WTC11 (cell line): ENCODE measurements at places on chromosomes 2 and 18.

- no peak for DNase-seq
These were observed 202.0 kb upstream of the LRRTM1 start for GRCh38 chr2:80506563-80506962.

DNA sequence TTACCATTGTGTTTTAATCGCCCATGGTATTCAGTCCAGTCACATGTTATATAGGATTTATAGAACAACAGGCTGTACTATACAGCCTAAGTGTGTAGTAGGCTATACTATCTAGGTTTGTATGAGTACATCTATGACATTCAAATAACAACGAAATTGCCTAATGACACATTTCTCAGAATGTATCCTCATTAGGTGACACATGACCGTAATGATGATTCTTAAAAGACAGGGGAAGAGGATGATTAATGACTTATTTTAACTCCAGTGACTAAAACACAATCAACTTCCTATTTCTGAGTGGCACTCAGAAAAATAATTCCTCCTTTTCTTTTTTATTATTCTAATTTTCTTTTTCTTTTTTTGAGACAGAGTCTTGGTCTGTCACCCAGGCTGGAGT is 63.0 kb upstream of the ACSL3 start:
- no peak for DNase-seq

- no peak for DNase-seq
These were observed 327.1 kb downstream of the NCKAP5 start for GRCh38 chr2:133241224-133241571.

- no peak for DNase-seq
These were observed 434.7 kb upstream of the SETBP1 start for GRCh38 chr18:44246001-44246400.

DNA sequence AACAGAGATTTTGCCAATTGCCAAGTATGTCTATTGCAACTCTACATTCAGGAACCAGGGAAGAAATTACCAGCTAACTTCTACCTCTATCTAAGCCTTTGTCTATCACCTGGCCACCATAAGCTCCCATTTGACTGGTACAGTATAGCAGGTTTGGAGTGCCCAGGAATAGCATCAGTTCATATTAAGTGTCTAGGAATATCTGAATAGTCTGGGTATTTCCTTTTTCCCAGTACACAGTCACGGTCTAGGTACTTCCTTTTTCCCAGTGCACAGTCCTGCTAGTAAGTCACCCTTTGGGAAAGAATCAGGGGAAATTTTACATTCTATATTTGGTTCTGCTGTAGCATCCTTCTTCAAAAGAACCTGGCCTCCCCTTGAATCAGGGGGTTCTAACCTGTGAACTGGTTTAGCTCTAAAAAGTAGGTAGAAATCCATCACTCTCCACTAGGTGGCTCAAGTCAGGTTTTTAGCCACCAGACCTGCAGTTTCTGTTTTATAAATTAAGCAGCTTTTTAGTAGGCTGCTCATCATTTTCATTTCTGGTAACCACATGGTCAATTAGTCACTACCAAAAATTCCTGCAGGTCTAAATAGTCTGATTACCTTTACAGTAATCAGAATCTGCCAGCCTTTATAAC is 49.3 kb upstream of the DNAJC10 start:
- no peak for DNase-seq

GRCh38 chr2:59249441-59250306 is 1008.5 kb upstream of the FANCL start:
- DNase-seq, result no peak

DNA sequence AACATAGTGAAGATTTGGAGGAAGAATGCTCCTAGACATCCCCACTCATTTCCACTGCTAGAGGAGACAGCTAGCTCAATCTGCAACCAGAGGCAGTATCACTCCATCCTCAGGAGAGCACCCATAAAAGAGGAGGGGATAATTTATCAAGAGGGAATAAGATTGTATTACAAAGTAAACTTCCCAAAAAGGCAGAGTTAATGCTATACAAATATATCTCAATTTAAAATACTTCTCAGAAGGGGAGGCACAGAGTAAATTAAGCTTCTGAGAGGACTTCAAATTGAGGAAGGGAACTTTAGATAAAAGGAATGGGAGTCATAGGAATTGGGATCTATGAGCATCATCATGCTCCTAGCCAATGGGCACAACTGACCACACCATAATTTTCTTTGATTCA is 29.1 kb downstream of the EXOC6B start:
- no peak for DNase-seq

GRCh38 chr2:127910415-127910814 is 24.7 kb upstream of the AMMECR1L start:
- no peak for DNase-seq

DNA sequence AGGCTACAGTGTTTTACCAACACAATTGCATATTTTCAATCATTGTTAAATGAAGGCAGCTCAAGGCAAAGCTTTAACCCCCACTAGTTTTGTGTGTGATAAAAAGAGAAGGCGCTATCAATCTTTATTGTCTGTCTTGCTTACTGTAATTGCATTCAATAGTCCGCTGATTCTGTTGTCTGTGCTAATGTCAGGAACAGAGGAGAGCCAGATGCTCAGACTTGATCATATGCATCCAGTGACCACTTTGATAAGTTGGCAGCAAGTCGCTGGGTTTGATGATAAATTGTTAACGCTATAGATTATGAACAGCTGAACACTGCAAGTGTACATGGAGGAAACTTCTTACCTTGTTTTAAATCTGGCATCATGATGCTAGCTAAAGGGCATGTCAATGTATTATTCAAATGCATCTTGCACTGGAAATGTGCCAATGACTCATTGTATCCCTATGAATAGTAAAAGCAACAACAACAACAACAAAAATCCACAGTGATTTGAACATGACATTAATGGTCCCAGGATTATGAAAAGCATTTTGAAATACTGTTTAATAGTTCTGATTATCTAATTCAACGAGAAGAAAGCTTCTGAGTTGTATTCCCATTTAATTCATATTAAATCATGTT is 423.5 kb upstream of the FANCL start:
- no peak for DNase-seq

DNA sequence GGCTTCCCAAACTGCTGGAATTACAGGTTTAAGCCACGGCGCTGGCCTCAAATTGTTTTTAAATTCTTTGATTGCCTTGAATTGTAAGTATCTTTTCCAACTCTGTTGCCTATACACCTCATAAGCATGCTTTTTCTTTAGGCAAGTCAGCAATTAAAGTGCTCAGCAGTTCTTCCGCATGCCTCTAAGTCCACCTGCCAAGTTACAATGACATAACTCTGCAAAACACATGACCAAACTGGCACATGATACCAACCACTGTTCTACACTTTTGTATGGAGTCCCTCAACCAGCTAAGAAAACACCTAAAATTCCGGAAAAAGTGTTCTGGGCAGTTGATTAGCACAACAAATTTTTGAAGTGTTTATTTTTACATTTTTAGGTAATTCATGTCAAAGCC is 5.1 kb downstream of the TXNL4A start:
- DNase-seq, result no peak

DNA sequence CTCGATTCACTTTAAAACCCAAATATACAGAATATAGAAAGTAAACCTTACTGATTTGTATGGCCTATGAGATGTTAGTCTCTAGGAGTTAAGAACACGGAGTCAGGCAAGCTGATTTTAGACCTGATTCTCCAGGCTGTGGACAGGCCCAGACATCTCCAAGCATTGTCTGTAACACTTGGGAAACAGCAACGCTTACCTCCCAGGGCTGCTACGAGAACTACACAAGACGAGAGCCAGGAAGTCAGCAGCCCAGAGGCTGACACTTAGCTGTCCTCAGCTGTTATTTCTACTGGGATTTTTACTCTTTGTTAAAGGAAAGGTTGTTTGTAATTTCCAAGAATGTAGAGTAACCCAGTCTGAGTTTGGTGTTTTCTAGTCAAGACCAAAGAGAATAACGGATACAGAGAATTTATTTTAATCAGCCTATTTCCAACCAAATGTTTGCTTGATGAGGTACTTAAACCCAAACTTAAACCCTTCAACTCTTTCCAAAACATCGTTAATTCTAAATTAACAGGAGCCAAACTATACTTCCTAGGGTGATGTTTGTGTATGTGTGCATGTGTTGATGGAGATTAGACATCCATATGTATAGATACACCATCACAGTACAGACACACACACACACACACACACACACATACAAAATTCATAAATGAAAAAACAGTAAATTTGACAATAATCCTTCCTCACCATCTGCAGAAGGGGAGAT is 123.4 kb downstream of the LAMA1 start:
- DNase-seq, result no peak

DNA sequence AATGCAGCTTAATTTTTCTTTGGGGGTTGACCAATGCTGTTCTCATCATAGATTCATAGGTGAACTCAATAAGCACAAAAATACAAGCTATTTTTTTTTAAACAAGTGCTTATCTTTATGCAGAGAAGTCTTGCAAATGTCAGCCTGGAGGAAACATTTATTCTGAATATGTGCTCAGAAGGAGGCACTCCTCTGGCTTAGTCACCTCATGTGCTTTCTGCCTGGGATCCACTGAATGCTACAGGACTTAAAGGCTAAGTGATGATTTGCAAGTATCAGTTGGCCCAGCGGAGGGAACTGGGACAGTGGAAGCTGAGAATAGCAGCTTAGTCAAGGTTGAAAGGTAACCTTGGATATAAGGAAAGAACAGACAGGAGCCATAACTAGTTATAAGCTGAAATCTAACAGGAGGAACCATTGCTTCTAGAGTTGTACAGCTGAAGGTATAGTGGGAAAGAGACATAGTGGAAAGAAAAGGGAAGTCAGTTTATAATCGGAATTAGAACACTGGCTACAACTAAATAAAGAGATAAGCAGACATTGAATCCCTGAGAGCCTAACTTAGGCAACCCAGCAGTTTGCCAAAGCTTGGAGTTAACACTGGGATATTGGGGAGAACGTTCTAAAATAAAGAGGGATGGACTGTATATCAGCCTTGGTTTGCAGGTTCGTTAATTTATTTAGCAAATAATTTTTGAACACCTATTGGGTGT is 488.7 kb downstream of the SUCLG1 start:
- DNase-seq, result no peak

GRCh38 chr2:178819992-178820391 is 12.8 kb upstream of the TTN start:
- DNase-seq, result no peak

DNA sequence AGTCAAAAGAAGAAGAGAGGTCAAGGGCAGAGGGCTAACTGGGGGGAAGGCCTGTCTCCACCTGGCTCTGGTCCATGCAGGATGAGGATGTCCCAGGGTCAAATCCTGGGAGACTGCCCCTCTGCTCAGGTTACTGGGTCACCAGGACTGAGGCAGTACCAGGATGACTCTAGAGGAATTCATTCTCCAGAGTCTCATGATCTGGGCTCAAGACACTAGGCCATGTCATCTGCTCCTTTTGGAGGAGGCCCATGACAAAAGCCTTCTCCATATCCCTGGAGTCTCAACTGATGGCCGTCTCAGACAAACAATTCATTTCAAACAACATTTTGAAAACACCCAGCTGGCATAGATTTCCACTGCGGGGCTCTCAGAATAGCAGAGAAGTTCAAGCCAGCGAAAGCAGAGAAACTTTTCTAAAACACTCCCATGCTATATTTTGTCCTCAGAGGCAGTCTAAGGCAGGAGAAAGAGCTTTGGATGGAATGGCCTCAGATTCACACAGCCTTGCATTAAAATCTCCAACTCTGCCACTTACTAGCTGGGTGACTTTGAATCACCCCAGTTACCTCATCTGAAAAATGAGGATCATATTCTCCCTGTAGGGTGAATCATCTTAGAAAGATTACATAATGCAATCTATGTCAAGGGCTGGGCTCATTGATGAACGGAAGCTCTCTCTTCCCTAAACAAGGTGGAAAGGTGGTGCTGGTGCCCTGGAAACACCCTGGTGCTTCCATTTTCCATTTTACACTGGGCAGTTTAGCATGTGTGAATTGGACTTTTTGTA is 48.8 kb upstream of the LCLAT1 start:
- DNase-seq, result no peak

DNA sequence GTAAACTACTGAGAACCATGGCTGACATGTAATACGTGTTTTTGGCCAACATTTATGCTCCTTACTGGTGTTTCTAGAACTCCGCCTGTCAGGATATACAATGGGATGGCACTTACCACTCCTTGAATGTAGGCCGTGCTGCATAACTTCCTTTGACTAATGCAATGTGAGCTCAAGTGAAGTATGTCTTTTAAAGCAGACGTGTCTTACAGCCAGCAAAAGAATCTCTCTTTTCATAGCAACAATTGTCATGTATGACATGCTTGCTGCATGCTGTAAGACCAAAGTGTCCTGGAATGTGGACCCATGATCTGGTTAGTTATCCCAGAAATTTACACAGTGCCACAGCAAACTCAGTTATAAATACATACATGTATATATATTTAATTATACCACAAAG is 1202.7 kb upstream of the PIK3C3 start:
- DNase-seq, result no peak
